Suppressor macrophage treated with lipopolysaccharide for 4 hours (primary cell): ENCODE measurements at places on chromosomes 4 and X.
A peak's percentile ranks its signal among the peaks of the same experiment; 100 is the strongest.

DNA sequence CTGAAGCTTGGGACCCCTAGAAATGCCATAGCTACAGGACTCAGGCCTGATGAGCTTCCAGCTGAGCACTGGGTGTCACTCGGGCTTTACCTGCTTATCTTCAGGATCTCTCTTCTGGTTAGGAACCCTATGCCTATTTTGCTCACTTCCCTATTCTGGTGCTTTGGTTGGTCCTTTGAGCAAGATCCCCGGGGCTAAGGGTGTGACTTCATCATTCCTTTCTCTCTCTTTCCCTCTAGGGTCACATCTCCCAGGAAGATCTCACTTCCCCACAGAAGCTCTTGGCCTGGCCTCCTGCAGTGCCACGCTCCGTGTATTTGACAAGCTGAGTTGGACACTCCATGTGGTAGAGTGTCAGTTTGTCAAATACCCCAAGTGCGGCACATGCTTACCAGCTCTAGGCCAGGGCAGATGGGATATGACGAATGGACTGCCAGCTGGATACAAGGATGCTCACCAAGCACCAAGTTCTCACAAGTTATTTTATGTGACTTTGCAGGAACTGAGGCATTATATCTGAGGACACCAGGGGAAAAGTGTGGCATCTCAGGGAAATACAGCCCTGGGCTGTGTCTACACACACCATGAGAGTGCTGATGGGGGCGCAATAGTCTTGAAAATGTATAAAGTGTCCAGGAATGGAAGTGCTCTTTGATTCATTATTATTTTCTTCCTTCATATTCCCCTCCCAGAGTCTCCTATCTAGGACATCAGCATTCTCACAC lies 21.1 kb downstream of the VSIG4 start:
- peak; percentile 56 for DNase-seq

- no peak for DNase-seq
Measured at GRCh38 chrX:77953708-77954107, 15.7 kb downstream of the PGAM4 start.

DNA sequence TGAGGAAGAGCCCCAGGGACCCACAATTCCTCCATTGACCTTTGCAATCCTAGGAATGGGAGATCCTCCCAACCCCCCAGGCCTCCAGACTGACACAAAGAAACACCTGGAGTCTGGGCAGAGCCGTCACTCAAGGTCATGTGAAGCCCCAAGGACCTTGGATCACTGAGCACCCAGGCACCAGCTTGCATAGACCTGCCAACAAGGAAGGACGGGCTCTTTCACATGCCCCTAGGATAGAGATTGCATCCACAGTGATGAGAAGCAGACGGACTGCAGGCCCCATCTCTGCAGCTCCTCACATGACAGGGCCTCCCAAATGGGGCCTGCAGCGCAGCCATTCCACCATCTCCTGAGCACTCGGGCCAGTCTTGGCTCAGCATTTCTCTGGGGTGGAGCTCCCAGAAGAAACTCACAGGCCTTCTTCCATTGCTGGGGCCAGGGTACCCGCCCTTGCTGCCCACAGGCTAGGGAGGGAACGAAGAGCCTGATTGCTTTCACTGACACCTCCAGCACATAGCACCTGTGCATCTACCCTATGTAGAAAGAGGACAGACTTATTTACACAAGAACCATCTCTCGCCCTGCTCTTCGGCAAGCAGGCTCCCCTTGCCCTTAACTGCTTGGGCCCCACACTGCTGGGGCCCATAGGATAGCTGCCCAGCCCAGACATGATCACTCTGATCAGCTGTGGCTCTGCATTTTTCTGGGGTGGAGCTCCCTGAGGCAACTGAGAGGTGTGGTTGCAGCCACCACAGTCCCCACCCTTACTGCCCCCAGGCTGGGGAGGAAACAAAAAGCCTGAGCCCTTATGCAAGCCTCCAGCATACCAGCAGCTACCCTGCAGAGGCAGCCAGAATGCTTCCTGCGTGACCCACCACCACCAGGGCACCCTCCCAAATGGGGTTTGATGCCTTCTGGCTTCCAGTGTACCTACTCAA lies 185.7 kb upstream of the ZCCHC13 start:
- DNase-seq: no peak

- no peak for DNase-seq
Measured at GRCh38 chrX:37754516-37754915, 25.3 kb upstream of the CYBB start.

DNA sequence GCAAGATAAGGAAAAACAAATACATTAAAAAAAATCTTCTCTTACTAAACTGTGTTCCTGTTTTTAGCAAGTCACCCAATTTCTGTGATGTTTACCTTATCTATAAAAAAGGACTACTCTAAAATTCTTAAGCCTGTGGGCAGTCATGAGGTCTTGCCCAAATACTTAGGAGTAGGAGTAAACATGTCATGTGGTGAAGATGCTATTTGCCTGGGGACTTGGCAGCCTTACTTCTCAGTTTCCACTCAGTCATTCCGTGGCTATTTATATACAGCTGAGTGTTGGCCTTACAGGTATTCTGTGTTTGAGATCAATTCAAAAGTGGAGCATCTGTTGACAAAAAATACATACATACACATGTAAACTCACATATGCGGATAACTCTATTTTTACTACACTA lies 89.9 kb upstream of the TLR2 start:
- DNase-seq: no peak

DNA sequence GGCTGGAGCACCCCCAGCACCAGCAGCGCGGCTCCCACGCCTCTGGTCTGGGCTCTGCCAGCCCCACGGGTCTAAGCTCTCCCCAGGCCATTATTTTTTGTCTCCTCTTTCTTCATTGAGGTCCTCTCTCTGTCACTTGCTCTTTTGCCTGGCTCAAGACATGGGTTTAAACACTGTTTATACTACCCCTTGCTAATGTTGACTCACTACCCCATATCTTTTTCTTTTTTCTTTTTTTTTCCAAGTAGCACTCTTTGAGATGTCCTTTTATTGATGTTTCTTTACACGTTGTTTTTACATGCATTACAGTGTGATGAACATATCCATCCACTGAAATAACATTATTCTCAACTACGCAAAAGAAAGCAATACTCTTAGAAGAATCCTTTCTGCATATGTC lies 1.7 kb upstream of the ERVMER34-1 start:
- no peak for DNase-seq

DNA sequence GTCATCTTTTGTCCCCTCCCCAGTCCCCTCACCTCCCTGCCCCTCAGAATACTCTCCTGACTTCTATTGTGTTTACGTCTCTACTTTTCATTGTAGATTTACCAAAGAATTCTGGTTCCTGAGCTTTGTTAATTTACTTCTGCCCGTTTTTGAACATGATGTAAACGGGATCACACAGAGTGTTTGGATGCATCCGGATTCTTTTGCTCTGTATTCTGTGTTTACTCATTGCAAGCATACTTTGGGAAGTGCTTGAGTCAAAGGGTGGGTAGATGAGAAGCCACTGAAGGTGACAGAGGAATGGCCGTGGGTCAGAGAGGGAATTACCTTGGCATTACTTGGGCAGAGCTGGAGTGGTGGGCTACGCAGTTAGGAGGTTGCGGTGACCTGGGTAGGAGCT lies 18.0 kb downstream of the CLCN4 start:
- DNase-seq: no peak

GRCh38 chr4:2354118-2354517 lies 64.3 kb downstream of the ZFYVE28 start:
- no peak for DNase-seq

DNA sequence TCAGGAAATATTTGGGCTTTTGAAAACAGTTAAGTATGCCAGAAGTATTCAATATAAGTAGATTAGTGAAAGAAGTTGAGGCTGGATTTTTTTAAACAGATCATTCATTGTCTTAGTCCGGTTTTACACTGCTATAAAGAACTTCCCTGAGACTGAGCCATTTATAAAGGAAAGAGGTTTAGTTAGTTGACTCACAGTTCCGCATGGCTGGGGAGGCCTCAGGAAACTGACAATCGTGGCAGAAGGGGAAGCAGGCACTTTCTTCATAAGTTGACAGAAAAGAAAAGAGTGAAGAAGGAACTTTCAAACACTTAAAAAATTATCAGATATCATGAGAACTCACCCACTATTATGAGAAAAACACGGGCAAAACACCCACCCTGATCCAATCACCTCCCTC lies 31.1 kb upstream of the CYLC1 start:
- no peak for DNase-seq

DNA sequence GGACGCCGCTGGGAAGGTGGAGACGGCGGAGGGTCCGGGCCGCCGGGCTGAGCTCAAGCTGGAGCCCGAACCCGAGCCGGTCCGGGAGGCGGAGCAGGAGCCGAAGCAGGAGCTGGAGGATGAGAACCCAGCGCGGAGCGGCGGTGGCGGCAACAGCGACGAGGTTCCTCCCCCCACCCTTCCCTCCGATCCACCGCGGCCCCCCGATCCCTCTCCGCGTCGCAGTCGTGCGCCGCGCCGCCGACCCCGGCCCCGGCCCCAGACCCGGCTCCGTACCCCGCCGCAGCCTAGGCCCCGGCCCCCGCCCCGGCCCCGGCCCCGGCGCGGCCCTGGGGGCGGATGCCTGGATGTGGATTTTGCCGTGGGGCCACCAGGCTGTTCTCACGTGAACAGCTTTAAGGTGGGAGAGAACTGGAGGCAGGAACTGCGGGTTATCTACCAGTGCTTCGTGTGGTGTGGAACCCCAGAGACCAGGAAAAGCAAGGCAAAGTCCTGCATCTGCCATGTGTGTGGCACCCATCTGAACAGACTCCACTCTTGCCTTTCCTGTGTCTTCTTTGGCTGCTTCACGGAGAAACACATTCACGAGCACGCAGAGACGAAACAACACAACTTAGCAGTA lies 483 bp downstream of the USP27X start:
- no peak for DNase-seq

DNA sequence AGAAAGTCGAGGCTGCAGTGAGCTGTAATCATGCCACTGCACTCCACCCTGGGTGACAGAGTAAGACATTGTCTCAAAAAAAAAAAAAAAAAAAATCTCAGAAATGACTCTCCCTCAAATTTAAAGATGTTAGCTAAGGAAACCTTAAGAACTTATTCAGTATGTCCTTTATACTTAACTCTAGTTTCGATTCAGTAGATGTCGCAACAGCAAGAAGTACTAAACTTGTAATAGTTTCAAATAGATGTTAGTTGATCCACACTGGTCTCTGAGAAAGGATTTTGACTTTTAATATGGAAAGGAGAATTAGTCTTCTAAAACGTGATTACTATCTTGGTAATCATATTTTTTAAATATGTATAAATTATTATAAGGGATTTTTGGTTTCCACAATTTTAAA lies 29.6 kb downstream of the NKX3-2 start:
- no peak for DNase-seq

DNA sequence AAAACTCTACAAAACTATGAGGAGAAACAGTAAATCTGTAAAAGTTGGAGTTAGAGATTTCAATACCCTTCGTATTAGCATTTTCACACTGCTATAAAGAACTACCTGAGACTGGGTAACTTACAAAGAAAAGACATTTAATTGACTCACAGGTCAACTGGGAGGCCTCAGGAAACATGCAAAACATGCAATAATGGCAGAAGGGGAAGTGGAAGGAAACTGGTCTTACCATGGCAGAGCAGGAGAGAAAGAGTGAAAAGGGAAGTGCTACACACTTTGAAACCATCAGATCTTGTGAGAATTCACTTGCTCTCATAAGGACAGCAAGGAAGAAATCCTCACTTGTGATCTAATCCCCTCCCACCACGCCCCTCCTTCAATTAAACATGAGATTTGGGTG lies 949.9 kb downstream of the TECRL start:
- no peak for DNase-seq

DNA sequence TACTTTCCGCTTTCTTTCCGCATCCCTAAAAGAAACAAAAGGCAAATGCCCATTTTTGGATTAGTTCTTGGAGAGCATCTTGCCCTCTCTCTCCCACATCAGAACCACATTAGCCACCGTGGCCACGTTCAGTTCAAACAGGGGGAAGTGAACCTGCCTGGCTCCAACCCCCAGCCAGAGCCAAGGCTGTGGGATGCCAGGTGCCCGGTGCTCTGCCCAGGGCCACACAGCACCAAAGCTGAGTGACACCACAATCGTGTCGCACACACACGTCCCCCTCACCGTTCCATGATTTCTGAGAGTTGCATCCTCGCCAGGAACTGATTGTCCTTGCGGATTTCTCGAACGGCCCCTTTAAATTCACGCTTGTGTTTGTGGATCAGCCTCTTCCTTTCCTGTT lies 24.3 kb downstream of the NOP14 start:
- no peak for DNase-seq

GRCh38 chr4:113745711-113746110 lies 15.8 kb downstream of the CAMK2D start:
- DNase-seq: no peak

DNA sequence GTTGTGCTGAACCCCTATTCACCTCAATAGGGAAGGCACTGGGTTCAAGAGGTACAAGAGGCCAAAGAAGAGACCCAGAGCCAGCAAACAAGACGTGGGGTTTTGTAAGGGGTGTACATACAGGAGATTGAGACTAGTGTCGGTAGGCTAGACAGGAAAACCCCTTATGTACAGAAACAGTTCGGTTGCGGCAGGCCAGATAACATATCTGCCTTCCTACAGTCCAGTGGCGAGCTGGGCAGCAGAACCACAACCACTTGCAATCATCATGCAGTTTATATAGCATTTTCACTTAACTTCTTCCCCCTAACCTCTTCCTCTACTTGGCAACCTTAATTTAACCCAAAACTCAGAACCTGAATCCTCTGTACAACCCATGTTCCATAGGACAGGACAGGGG lies 422.2 kb downstream of the PDHA2 start:
- no peak for DNase-seq

- DNase-seq: peak; percentile 35
Measured at GRCh38 chr4:54187148-54187547, 41.9 kb upstream of the PDGFRA start.

GRCh38 chr4:68271851-68272357 lies 26.4 kb upstream of the TMPRSS11B start:
- peak; percentile 43 for DNase-seq

DNA sequence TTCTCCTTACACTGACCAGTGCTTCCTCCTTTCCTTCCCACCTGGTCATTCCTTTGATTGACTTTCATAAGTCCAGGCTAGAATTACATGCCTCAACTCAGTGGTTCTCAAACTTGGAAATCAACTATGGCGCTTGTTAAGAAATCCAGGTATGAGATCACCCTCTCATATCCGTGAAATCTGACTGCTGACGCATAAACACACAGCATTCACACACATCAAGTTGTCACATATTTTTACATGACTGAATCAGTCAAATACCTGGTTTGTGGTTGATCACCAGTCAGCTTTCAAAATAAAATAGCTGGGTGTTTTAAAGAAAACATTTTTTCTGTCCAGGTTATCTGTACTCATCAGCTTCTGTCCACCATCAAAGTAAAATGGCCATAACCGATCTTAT lies 433.5 kb downstream of the AFF2 start:
- DNase-seq: no peak

- DNase-seq: no peak
Measured at GRCh38 chr4:40395166-40395900, 60.2 kb downstream of the CHRNA9 start.

GRCh38 chrX:18945483-18945882 lies 38.4 kb downstream of the PHKA2 start:
- DNase-seq: no peak

- no peak for DNase-seq
Measured at GRCh38 chr4:3784454-3785291, 18.5 kb downstream of the ADRA2C start.
